ENCODE measurements at places on chromosomes 3 and 15.
A peak's percentile ranks its signal among the peaks of the same experiment; 100 is the strongest.

DNA sequence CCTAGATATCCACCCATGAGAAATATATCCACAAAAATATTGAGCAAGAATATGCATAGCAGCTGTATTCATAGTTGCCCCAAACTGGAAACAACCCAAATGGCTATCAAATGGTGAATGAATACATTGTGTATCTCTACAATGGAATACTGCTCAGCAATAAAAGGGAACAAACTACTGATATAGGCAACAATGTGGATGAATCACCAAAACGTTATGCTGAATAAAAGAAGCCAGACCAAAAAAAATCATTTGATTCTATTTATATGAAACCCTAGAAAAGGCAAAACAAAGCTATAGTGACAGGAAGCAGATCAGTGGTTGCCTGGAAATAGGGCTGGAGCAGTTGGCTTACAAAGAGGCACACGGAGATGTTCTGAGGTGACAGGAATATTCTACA is 15.5 kb upstream of the CMTM7 start:
- no peak for DNase-seq

GRCh38 chr3:148873270-148873927 is 8.3 kb downstream of the CPA3 start:
- DNase-seq = no peak

DNA sequence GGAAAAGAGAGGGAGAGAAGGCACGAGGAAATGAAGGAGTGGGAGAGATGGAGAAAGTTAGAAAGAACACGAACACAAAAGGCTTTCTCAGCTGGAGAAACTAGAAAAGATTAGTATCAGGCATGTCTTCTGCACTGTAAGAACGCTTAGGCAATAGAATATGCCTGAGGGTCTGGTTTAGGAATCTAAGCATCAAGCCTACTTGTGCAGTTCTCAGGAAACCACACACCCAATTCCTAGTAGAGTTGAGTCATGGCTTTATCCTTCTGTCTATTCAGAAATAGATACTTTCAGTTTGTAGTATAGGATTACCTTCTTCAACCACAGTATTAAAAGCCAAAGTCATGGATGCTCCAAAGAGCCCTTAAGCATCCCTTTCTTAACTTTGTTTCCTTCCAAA is 969.4 kb downstream of the NTRK3 start:
- DNase-seq = no peak

GRCh38 chr3:57961828-57962447 is 46.3 kb upstream of the FLNB start:
- DNase-seq = no peak

GRCh38 chr3:134652409-134652831 is 1.6 kb upstream of the KY start:
- no peak for DNase-seq

DNA sequence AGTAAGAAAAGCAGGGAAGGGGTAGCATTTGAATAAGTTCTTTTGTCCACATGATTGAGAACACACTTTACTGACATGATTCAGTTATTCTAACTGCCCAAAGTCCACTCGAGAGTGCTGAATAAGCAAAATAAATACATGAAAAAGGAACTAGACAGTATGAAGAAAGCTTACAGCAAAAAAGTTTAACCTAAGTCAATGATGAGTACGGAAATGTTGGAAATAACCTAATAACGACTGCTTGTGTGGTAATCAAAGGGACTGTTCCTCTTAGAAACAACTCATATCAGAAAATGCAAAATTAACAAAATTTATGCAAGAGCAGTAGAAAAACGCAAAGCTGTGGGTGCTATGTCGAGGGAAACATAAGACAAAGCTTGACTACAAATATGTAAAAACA is 36.6 kb downstream of the DMXL2 start:
- DNase-seq = no peak

- DNase-seq = no peak
These were observed 267.3 kb downstream of the TLE3 start for GRCh38 chr15:69830430-69830829.

DNA sequence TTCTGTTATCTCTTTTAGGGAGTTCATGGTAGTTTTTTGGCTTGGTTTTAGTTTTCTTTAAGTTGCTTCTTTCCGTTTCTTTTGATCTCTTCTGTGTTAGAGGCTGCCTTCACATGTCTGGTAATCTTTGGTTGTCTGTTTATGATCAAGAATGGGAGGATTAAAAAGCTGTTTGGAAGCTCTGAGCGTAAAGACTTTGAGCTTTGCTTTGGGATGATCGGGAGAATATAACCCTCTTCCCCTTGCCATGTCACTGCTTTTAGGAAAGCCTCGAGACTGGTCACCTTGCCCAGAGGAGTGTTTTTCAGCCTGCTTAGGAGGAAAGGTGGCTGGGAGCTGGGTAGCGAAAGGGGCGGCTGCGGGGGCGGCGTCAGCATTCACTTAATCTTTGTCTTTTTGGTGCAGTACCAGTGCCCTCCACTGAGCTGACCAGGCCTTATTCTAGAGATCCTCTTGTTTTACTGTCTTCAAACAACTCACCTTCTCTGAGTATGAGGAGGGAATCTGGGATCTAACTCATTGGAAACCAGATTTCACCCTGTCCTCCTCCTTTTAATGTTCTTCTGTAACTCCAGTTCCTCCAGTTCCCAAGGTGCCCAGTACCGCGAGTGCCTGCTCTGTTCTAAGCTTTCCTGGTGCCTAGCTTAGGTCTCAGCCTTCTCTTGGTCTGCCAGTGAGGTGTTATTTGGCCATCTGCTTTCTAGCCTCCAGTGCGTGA is 15.5 kb downstream of the TATDN2 start:
- peak; percentile 50 for DNase-seq

GRCh38 chr3:32105291-32106131 is 909 bp upstream of the GPD1L start:
- DNase-seq = no peak
